Fibroblast of pulmonary artery (primary cell): ENCODE measurements at places on chromosomes 3 and 15.

DNA sequence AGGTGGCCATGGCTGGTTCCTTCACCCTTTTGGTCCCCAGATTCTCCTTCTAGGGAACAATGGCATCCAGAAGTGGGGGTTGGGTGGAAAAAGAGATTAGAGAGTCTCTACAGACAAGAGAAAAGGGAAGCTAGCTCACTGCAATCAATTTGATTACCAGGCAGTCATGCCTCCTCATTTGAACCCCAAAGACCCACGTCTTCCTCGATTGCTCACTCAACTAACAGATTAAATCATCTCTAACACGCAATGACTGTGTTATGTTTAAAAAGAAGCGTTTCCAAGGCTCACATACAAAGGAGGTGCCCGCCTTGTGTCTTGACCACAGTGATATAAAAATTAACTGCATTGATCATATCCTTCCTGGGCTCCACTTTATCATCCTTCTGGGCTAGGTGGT lies 57.6 kb downstream of the BHLHE40 start:
- no peak for DNase-seq

- DNase-seq = no peak
These were observed 40.2 kb upstream of the TLE3 start for GRCh38 chr15:70137967-70138366.

- no peak for DNase-seq
These were observed 15.2 kb downstream of the SPPL2A start for GRCh38 chr15:50750227-50750705.

DNA sequence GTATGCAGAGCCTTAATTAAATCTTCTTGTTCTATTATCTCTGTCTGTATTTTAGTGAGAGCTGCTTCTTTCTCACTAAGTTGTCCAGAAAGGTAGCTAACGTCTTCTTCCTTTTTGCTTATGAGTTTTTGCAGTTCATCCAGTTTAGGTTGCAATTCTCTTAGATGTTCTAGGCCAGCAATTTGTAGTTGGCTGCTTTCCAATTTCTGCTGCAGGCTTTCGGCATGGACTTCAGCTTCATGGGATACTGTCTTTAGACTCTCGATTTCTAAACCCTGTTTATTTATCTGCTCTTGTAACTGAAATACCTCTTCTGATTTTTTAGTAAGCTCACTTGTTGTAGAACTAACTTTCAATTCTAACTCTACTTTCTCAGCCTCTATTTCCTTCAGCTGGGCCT lies 35.5 kb upstream of the HCLS1 start:
- no peak for DNase-seq

DNA sequence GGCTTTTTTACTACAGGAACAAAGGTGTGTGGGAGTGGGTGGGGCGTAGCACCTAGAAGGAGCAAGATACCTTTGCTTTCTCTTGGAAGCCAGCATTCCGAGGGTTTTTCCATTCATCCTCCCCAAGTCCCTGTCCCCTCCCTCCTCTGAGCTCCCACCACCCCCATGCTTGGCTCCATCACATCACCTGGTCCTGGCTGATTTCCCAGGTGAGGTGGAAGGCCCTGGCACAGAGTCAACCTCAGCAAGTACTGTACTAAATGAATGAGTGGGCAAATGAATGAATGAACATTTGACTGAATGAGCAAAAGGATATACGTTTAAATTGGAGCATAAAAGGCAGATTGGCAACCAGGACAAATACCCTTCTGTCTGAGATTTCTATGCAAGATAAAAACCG lies 45.4 kb downstream of the DZIP1L start:
- DNase-seq = no peak

GRCh38 chr3:132196113-132196512 lies 121.1 kb upstream of the ACP3 start:
- no peak for DNase-seq

- no peak for DNase-seq
These were observed 866.4 kb downstream of the PLOD2 start for GRCh38 chr3:145294572-145294971.

- no peak for DNase-seq
These were observed 666.6 kb upstream of the CCDC54 start for GRCh38 chr3:106710596-106710995.

GRCh38 chr15:37291920-37292319 lies 191.6 kb upstream of the MEIS2 start:
- peak; percentile 3 for DNase-seq
